OCI-M1 (cell line): ENCODE measurements at places on chromosomes 4 and X.

DNA sequence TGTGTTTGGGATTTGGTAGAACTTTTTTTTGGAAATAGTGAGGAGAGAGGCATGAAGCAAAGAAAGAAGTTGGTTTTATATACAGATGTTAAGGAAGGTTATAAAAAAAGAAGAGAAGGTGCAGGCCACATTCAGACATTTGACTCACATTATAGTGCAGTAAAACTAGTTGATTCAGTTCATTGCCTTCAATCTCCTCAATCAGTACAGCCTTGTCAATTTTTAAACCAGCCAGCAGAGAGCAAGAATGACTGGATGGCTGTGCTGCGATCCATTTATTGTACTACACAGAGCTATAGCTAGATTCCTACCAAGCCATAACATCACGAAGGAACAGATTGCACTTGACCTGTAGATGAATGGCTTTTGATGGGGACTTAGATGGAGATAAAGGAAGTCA lies 79.7 kb upstream of the LSM6 start:
- DNase-seq, result no peak

DNA sequence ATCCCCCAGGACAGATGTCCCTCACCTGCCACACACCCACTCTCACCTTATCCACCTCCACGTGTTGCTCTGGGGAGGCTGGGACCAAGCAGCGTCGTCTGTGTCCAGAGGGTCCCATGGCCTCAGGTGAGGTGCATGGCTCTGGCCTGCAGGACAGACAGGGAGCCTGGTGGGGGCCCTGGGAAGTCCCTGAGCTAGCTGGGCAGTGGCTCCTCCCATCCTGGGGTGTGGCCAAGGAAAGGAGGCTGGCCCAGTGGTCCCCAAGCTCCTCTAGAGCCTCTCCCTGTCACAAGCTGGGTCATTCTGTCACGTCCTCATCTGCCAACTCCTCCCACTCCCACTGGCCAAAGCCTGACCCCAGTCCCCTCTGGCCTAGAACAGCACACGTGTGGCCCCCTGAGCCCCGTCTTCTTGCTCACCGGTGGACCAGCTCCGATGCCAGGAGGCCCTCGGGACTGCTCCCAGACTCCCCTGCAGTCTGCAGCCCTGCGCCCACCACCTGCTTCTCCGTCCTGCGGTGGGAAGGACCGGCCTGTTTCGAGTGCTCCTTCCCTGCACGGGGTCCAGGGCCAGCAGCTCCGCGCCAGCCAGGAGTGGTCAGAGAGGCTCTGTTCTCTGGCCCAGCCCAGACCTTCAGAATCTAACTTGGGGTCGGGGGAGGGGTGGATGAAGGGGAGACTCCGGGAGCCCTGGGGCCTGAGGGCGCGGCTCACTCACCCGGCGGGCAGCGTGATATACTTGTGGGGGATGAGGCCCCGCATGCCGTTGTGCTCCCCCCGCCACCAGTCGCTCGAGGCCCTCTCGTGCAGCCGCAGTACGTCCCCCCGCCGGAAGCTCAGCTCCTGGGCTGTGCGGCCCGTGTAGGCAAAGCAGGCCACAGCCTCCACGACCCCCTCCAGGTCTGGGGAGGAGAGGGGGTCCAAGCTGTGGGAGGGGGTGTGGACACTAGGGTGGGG lies 4.8 kb downstream of the AVPR2 start:
- peak; percentile 39 for DNase-seq

- no peak for DNase-seq
These were observed 96.2 kb upstream of the MXRA5 start for GRCh38 chrX:3442691-3443090.

GRCh38 chrX:38661103-38661441 lies 99.7 kb downstream of the TSPAN7 start:
- DNase-seq, result no peak

- DNase-seq, result peak; percentile 68
These were observed 95.6 kb downstream of the AFAP1 start for GRCh38 chr4:7843831-7844593.

GRCh38 chr4:122012735-122013134 lies 60.9 kb upstream of the TRPC3 start:
- peak; percentile 86 for DNase-seq

- DNase-seq, result peak; percentile 90
These were observed 378.3 kb upstream of the PCDH10 start for GRCh38 chr4:132770776-132771175.
